Stimulated activated CD4-positive, alpha-beta T cell treated with anti-CD3 and anti-CD28 coated beads, Interleukin-12 subunit alpha, Interleukin-12 subunit beta, amount 100 ng/mL, for 24 hours (primary cell): ENCODE measurements at places on chromosomes 12 and 14.

DNA sequence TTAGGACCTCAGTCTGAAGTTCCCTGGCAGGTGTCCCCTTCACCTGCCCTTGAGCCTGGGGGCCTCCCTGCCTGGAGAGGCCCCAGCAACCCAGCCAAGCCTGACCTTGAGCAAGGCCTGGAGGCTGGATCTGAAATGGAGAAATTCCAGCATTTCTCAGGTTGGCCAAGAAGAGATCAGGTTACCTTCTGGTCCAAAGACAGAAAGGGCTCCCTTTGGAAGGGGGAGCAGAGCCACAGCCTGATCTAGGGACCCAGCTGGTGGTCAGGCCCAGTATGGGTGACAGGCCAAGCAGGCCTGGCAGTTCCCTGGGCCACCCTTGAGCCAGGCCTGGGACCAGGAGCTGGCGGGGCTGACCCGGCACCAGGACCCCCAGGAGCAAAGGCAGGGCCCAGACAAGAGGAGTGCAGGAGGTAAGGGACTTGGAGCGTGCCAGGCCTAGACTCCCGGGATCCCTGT, 82.8 kb downstream of the TNFAIP2 start:
- DNase-seq = no peak

DNA sequence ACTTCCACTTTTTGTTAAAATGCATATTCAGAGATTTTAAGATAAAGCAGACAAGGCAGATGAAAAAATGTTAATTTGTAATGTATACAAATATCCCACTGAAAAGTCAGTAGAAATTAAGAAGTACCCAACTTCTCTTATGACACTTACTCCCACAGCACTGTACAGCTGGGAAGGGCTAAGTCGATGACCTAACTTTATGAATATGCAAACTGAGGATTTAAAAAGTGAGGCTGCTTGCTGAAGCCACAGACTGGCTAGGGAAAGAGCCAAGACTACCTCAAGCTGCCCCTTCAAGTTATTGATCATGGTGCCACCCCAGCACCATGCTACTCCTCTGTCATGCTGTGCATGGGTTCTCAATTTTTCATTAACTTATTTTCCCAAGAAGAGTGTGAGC, 17.0 kb downstream of the PPM1H start:
- no peak for DNase-seq

DNA sequence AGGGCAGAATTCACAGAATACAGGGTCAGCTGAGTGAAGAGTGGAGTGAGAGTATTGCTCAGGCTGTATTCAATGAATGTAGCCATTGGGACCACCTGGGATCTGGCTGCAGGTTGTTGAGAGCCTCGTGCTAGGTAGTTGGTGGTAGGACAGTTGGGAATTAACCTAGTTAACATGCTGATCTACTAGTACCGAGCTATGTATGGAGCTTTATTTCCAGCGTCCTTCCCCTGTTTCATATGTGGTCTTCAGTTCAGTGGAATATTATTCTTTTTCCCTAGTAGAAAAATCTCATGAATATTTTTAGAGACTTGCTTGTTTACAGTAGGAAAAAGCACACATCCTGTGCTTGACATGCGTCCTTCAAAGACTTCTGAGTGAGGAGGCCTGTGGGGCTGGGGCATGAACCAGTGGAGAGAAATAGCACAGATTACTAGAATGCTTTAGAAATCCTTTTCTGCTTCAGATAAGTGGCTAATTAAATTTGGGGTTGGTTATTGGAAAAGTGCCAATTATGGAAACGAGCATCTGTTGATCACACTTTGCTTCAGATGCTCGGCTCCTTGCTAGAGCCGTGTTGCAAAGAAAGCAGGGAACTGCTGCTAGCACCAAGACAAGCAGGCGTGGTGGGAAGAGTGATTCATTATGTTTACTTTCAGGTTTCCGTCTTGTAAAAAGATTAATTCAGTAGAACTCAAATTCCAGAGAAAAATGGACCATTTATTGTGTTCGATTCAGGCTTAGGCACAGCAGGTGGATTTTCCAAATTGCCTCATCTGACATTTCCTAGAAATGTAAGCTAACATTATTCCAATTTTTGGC, 53.6 kb downstream of the ARF6 start:
- no peak for DNase-seq

- no peak for DNase-seq
These were observed 1.5 kb downstream of the DHRS7 start for GRCh38 chr14:60163693-60164092.

DNA sequence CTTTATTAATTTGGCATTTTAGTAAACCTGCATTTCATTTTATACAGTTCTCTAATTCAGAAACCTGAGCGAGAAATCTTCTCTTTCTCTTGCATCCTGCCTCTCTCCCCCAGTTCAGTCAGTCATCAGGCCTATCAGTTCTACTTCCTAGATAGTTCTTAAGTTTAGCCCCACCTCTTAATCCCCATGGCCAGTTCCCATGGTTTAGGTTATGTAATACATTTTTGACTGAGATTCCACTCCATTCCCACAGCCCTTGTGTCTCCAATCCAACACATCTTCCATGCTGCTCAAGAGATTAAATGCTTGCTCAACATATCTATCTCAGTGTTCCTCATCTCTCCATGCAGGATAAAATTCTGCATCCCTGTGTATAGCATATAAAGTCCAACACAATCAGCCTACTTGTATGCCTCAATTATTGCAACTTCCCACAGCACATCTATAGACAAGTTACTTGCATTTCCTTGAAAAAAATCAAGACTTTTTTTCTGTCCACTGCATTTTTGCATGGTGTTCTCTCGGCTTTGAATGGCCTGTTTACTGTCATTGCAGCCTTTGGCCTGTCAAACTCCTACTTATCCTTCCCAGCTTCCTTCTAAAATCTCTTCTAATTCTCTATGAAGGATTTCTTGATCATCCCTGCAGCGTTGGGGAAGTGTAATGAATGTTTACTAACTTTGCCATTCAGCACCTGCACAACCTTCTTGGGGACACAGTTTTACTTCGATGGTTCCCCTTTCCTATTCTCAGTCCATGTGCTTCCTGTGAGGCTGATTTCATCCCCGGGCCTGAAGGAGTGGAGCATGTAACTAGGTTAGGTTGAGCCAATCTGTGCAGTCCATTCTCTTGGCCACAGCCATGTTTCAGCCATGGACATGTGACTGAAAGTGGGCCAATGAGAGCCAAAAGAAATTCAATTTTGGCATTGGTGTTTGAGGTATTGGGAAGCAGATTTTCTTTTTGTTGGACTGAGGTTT, 80.8 kb downstream of the DACT1 start:
- no peak for DNase-seq

DNA sequence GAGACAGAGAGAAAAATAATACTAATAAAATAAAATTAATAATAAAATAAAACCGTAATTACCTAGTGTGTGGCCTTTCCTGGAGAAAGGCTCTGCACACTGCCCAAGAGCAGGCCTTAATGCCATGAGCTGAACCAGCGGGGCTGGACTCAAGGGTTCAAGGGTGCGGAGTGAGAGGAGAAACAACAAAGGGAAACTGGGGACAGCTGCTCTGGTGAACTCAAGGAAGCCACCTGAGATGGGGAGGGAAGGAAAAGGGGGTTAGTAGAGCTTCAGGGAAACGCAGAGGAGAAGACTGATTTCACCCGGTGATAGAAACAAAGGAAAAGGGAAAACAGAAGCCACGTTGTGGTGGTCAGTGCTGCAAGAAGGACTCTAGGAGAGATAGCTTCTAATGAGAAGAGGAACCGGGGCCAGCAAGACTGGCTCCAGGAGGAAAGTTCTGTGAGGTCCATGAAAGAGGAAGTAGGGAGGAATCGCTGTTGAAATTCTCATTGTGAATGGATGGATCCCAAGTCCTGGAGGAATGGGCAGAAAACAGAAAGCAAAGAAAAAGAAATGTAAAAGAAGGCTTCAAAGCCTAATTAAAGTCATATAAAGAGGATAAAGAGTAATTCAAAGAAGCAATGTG, 48.3 kb upstream of the BCL2L14 start:
- DNase-seq = no peak

DNA sequence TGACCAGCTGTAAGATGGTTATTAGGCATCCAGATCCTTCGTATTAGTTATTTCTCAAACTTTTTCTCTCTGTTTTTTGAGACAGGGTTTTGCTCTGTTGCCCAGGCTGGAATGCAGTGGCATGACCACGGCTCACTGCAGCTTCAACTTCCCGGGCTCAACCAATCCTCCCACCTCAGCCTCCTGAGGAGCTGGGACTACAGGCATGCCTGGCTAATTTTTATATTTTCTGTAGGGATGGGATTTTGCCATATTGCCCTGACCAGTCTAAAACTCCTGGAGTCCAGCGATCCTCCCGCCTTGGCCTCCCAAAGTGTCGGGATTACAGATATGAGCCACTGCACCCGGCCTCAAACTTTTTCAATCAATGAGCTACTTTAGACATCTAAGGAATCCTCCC, 33.1 kb downstream of the FZD10 start:
- no peak for DNase-seq

DNA sequence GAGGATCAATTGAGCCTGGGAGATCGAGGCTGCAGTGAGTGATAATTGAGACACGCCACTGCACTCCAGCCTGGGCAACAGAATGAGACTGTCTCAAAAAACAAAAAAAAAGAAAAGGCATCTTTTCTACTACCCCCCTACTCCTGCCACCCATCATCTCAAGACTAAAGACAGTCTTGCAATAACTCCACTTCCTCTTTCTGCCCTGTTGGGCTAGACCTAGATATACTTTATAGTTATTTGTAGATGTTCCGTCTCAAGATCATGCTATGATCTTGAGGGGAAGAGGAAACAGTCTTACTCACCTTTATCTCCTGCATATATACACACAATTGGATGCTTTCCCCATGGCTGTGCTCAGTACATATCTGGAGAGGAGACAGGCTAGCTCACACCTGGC, 12.1 kb upstream of the ESPL1 start:
- DNase-seq = no peak

- no peak for DNase-seq
These were observed 41.9 kb downstream of the TTC8 start for GRCh38 chr14:88866305-88866704.

- no peak for DNase-seq
These were observed 13.8 kb downstream of the NOS1 start for GRCh38 chr12:117347588-117347987.

- DNase-seq = no peak
These were observed 34.1 kb downstream of the ABCB9 start for GRCh38 chr12:122932207-122932606.

- no peak for DNase-seq
These were observed 5.2 kb downstream of the KRT86 start for GRCh38 chr12:52279422-52280318.

- DNase-seq = no peak
These were observed 96.8 kb downstream of the TTLL5 start for GRCh38 chr14:75757644-75758402.

DNA sequence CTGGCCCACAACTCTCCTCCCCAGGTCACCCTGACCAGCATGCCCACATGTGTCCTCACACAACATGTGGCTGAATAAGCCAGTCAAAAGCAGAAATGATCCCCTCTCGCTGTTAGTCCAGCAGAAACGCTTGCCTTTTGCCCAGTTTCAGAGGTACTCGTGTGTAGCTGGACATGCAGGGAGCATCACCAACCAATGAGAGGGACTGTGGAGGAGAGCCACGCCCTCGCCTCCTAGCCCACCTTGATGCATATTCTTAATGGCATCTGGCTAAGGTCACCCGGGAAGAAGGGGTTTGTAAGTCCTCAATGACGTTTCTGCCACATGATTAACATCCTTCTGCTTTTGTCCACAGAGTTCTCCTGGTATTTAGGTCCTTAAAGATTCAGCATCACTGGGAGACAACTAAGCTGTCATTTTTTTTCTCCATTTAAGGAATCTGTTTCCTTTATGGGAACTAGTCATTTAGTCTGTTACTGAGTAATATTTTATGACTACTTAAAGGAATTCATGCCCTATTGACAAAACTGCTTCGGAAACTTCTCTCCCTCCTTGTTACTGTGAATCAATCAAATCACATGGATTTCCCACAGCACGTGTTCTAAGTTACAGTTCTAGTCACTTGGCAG, 134.0 kb downstream of the GCH1 start:
- DNase-seq = no peak

DNA sequence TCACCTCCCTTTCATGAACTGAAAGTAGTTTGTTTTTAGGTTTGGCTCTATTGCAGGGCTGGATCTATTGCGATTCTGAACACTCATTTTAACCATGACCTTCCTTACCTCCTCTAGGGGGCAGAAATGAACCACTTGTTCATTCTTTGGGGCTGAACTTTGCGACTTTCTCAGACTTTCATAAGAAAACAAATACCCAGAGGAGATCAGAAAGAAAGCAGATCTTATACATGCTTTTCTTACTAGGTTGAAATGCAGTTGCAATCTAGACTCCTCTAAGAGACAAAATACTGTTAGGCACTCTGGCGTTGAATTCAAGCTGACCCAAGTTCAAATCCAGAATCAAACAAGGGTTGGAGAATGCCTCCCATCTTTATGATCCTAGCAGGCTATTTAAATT, 32.6 kb upstream of the PLEKHG3 start:
- no peak for DNase-seq

- no peak for DNase-seq
These were observed 317.5 kb upstream of the OR4E1 start for GRCh38 chr14:21991130-21991529.

GRCh38 chr12:83123039-83123438, 436.3 kb downstream of the TMTC2 start:
- DNase-seq = no peak

GRCh38 chr12:107500307-107500706, 185.3 kb upstream of the PWP1 start:
- no peak for DNase-seq

GRCh38 chr12:127235761-127236160, 1031.2 kb upstream of the TMEM132C start:
- DNase-seq = no peak

GRCh38 chr12:89166525-89166934, 185.8 kb downstream of the DUSP6 start:
- DNase-seq = no peak

DNA sequence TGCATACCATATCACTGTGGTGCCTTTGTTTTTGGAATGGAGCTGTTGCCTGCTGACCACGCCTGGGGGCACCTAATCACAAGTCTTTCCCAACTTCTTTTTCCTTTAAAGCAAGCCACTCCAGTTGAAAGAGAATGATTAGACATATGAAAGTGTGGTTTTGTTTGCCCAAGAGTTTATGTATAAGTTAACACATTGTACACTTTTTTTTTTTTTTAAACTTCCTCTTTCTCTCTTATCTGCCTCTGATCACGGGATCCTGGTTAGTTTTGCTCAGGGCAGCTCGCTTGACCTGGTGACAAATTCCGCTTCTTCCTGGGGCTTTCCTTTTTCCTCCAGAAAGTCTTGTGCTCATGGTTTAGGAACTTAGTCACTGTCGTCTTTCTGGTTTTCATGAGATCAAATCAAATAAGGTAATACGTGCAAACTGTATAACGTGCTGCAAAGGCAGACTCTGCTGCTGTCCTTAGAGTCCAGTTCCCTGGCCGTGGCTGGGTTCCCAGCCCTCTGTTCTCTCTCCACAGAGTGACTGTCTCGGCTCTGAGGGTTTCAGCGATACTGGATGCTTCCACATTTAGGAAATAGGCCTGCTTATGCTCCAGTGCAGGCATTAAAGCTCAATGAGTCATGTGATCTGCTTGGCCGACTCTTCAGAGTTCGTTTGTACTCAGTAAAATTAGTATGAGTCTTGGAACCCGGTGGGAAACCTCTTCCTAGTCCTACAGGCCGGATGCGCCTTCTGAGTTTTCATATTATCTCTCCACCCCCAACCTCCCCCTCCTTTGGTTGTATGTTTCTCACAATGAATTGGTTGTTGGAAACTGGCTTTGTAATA, 15.2 kb downstream of the RASSF3 start:
- DNase-seq = peak; percentile 9

GRCh38 chr12:49866859-49867569, 24.1 kb upstream of the BCDIN3D start:
- peak; percentile 56 for DNase-seq

GRCh38 chr14:63952933-63953437, 100.2 kb downstream of the SYNE2 start:
- DNase-seq = no peak

- DNase-seq = no peak
These were observed 14.0 kb upstream of the KCNH3 start for GRCh38 chr12:49524660-49525324.
